ENCODE measurements at places on chromosomes 2 and 18. TPM values are rescaled to one million over a fixed set of nuclear protein-coding genes. Genes with fewer than 3 reads are reported as not detected.

The GAD1 gene
- total RNA-seq = 13.3 TPM

The ATP6V1C2 gene
- total RNA-seq = not detected

DNA sequence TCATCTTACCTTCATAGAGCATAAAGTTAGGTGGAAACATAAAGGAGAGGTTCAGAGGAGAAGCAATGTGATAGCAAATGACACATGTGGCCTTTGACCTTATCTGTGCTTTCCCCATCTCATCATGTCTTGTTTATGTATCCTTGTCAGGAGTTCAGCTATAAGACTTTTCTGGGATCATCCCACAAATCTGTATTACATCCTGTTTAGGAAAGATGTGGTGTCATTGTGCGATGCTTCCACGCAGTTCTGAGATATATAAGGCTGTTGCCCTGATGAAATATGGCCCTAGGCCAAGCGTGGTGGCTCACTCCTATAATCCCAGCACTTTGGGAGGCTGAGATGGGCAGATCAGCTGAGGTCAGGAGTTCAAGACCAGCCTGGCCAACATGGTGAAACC is 15.5 kb upstream of the MGAT5 start:
- DNase-seq = no peak
- peaks cover 2% of the 10 kb centered on the region for H3K27me3 ChIP-seq
- H3K36me3 ChIP-seq = no peaks in the 10 kb centered on the region

DNA sequence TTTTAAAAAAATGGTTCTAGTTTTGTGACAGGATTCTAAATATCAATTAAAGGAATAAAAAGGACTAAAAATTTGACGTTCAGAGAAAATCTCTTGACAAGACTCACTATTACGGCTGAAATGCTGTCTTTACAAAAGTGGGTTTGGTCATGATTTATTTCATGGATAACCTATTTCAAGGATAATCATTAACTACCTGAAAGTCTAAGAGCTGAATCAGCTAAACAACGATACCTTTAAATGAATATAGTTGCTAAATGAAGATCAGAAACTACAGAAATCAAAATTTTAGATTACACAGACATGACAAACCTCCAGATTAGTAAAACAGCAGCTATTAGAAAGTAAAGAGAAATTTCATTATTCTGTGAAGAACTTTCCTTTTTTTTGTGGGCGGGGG is 35.7 kb downstream of the RTTN start:
- peaks cover 3% of the 10 kb centered on the region for H3K4me1 ChIP-seq
- H3K27me3 ChIP-seq = no peaks in the 10 kb centered on the region
- no peak overlapping the region for H3K4me3 ChIP-seq
- no peak for DNase-seq
- H3K27ac ChIP-seq = no peak overlapping the region
